ENCODE measurements at places on chromosomes 5 and 9.
A peak's percentile ranks its signal among the peaks of the same experiment; 100 is the strongest.

DNA sequence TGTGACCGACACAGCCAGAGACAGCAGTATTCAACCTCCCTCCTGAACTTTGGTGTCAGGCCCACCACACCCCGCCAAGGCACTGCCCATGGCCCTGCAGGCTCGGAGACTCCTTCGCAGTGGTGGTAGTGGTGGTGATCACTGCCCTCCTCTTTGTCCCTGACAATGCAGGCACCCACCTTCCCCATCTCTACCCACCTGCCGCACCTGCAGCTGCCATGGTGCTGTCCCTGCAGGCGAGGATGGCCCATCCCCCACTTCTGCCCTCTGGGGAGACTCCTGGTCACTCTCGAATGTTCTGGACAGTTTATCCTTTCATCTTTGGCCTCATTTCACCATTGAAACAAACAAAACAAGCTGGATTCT lies 4.4 kb upstream of the IL4 start:
- no peak for DNase-seq

DNA sequence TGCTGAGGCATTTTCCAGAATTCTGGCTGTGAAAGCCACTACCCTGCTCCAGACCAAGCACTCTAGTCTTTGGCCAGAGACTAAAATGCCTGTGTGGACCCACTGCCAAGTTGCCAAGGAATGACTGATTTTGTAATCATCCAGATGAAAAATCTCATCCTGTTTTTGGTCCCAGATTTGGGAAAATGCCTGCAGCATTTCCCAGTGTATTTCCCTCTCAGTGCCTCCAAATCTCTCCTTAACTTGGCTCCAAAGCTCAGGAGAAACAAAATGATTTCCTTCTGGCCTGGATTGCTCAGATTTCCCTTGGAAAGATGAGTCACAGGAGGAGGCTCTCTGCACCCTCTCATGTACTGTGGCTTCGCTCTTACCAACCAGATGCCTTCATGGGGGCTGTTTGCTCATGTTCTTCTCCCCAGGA lies 335.2 kb upstream of the TARS1 start:
- peak; percentile 53 for DNase-seq

- DNase-seq, result no peak
Measured at GRCh38 chr9:31783491-31783890, 601.0 kb upstream of the ACO1 start.

GRCh38 chr9:677461-678097 lies 163.9 kb upstream of the DMRT1 start:
- no peak for DNase-seq

DNA sequence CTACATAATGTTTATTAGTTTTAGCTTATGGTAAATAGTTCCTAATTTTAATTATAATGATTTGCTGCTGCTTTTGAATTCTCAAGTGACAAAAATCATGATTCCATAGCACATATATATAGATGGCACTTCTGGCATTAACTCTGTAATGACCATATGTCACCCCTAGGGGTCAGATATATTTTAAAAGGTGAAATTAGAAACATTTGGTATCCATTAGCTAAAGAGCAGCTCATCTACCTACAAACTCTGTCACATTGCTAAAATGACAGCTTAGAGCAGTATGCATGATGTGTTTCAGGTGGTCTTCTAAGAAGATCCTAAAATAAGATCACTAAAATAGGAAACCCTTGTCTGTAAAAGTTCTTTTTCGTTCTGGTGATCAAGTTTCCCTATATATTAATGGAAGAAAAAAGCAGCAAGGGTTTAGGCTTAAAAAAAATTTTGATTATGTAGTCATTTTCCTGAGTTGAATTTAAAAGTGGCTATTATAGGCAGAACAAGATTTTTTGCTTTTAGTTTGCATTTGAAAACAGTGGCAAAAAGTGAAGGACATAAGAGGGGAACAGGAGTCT lies 157.7 kb upstream of the POU5F2 start:
- no peak for DNase-seq

- DNase-seq, result no peak
Measured at GRCh38 chr9:18500451-18500850, 26.5 kb downstream of the ADAMTSL1 start.

DNA sequence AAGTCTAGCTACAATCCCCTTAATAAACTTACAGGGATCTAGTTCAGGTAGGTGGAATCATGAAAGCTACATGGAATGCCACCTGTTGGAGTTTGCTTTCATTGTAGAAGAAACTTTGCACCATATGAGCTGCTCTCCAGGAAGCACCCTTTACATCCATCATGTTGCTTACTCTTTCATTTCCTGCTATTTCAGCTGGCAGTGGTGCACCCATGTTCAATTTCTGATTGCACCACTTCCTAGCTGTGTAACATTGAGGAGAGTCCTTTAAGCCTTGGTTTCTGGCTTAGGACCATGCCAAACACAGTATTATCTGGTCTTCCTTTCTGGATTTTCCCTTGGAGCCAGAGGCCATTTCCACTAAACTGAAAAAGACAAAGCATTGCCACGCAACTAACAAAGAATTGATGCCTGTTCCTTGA lies 123.3 kb upstream of the SLC12A2 start:
- no peak for DNase-seq

DNA sequence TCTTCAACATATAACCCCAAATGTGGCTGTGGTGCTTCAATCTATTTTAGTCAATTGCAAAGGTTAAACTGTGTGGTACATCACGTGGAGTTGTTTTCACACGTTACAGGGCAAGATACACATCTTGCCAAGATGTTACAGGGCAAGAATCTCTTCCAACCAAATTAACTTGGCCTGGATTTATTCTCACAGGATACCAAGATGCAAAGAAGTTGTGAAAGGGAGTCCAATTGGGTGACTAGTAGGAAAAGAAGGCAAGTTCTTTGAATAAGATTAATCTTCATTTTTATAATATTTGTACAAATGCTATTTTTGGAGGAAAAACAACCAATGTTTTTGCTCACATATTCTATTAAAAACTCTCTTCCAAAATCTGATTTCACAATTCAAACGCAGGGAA lies 4.8 kb upstream of the IFNA8 start:
- DNase-seq, result no peak

DNA sequence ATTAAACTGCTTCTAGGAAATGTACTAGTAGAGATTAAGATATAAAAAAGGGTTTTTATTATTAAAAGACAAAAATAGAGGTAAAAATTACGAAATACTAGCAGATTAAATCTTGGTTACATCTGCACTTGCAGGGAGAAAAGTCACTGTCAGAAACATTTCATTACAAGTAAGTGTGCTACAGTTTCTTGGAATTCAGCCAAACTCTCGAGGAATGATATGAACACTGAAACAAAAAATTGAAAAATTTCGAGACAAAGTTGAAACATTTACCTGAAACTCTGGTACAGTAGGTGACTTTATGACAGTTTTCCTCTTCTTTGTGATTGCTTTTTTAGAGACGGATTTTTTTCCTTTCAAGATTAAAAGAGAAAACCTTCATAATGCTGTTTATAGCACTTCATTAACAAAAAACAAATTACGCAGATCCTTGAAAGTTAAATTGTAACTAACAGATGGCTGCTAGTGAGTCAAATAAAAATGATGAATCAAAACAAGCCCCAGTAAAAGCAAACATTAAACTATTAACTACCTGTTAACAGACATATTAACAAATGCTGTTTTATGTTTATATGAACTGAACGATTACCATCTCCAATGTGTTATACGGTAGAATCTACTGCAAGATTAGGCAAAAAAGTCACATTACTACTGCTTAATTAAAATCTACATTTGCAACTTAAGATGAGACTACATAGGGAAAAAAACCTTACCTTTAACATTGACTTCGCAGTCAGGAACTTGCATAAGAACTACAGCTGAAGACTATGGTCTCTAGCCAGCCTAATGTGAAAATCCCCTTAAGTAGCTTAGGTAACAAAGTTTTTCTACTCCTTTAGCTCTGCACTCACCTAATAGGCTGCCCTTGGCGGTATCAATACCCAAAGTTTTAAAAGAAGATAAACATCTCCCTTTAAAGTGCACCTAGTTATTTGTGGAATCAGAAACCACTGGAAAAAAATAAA lies 61.4 kb downstream of the RANBP6 start:
- no peak for DNase-seq

DNA sequence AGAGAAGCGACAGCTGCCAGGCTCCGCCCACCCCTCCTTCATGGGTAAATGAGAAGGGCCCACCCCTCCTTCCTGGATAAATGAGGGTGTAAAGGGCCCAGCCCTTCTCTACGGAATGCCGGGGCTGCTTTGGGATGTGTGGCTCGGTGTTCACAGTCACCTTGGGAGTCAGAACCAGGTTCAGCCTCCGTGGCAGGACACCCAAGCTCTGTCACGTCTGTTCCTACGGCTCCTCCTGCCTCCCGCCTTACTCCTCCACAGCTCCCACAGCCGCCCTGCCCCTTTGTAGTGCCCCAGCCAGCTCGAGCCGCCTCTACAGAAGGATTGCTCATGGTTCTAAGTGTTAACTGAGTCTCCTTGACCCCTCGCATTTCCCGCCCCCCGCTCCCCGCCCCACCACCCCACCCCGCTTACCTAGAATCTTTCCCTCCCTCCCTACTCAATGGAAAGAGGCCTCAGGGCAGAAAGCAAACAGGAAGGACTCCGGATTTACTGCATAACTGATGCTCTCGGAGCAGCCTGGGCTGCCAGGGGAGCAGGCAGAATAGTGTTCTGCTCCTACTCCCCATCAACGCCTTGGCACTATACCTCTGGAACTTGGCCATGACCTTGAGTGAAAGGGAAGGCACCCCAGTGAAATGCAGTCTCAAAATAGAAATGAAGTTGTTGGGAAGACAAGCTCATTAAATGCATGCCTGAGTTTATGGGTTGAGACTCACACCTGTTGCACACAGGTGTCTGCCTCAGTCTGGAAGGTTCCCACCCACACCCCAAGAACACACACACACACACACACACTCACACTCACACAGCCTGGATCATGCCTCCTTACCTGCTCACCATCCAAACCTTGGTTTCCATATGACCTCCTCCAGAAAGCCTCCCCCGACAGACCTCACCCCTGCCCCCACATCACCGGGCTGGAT lies 59.6 kb downstream of the NEURL1B start:
- no peak for DNase-seq

GRCh38 chr5:111603446-111603827 lies 91.1 kb upstream of the STARD4 start:
- DNase-seq, result peak; percentile 32

GRCh38 chr5:448766-449090 lies 5.8 kb downstream of the EXOC3 start:
- DNase-seq, result no peak

- no peak for DNase-seq
Measured at GRCh38 chr5:59138509-59138908, 555.6 kb downstream of the RAB3C start.

All from fibroblast of skin of left quadriceps (primary cell).